ENCODE measurements at places on chromosomes 3 and 15. TPM values are rescaled to one million over a fixed set of nuclear protein-coding genes. Genes with fewer than 3 reads are reported as not detected.
A peak's percentile ranks its signal among the peaks of the same experiment; 100 is the strongest.

GABRR3 gene
- total RNA-seq, result not detected

GRCh38 chr3:86793786-86794185 is 197.2 kb downstream of the VGLL3 start:
- no peak overlapping the region for H3K4me3 ChIP-seq
- no peaks in the 10 kb centered on the region for H3K4me1 ChIP-seq
- no peaks in the 10 kb centered on the region for H3K36me3 ChIP-seq
- H3K27ac ChIP-seq, result peak overlapping the region; percentile 19
- no peaks in the 10 kb centered on the region for H3K27me3 ChIP-seq
- DNase-seq, result no peak

GYG1 gene
- 32.2 TPM for total RNA-seq

CCR3 gene
- not detected for total RNA-seq

- no peak for DNase-seq
- no peak overlapping the region for H3K27ac ChIP-seq
- no peaks in the 10 kb centered on the region for H3K4me1 ChIP-seq
- no peaks in the 10 kb centered on the region for H3K36me3 ChIP-seq
- no peak overlapping the region for H3K4me3 ChIP-seq
- no peaks in the 10 kb centered on the region for H3K27me3 ChIP-seq
Measured at GRCh38 chr3:11932636-11933035, 71.6 kb upstream of the SYN2 start.

- no peak for DNase-seq
- no peaks in the 10 kb centered on the region for H3K4me1 ChIP-seq
- no peaks in the 10 kb centered on the region for H3K27me3 ChIP-seq
- no peaks in the 10 kb centered on the region for H3K36me3 ChIP-seq
Measured at GRCh38 chr3:129068291-129068886, 7.8 kb downstream of the GP9 start.

DNA sequence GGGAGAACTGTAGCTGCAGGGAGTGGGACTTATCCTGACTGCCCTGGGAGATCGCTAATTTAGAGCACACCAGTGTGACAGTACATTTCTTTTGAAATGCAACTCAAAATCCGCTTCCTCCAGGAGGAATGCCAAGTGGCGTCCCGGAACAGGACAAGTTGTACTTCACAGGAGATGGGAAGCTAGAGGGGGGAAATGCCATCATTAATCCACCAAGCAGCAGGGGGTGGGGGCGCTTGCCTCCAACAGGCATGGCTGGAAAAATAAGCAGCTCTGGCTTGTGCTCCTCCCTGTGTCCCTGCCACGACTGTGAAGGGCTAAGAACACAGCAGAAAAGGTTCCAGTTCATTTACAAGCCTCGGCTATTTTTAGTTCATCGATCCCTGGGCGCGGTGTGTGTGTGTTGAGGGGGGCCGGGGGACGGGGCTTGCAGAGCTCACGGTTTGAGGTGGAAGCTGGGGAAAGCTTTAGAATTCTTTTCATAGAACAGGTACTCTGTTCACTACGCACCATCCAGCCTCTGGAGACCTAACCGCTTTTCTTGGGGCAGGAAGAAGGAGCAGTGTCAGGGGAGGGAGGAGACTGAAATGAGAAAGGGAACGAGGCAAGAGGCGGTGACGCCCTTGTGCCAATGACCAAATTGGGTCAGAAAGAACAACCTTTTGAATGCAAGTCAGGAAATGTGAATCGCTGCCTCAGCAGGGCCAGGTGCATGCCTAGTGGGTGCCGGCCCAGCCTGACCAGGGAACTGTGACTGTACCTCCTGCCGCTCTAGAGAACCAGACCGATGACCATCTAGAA is 51.8 kb upstream of the DGKG start:
- H3K4me1 ChIP-seq, result no peaks in the 10 kb centered on the region
- H3K36me3 ChIP-seq, result no peaks in the 10 kb centered on the region
- no peak for DNase-seq
- H3K27me3 ChIP-seq, result no peaks in the 10 kb centered on the region
- H3K4me3 ChIP-seq, result peak overlapping the region; percentile 5
- no peak overlapping the region for H3K27ac ChIP-seq

GOLGA8G gene
- not detected for total RNA-seq

DNA sequence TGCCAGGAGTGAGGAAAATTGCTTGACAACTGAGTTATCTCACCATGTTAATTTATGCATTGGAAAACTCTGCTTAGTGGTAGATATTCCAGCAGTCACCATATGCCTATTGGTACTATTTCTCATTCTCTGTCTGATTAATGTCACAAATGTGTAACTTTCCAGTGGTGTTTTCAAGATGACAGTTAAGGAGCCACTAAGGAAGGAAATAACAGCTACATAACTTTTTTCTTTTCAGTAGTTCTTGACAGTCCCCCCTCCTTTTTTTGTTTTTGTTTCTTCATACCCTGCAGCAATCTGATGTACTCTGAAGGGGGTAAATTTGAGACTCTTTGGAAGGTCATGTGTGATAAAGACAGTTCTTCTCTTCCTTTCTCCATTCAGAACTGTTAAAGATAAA is 13.1 kb downstream of the RASA2 start:
- DNase-seq, result no peak
- H3K27me3 ChIP-seq, result no peaks in the 10 kb centered on the region
- H3K4me3 ChIP-seq, result no peak overlapping the region
- peak overlapping the region; percentile 29 for H3K27ac ChIP-seq

DNA sequence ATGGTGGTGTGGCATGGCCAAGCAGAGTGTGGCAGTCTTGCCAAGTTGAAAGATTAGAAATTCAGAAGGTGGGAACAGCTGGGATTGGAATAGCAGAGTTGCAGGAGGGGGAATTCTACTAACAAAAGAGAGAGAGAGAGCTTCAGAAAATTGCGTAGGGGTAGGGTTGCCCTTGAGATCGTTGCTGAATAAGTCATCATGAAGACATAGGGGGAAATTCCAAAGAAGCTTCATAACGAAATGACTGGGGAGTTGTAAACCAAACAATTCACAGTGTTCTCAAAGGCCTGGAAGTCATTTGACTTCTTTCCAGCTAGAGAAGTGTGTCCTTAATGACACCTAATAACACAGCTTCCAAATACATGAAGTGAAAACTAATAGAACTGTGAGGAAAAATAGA is 26.3 kb upstream of the TIPARP start:
- no peak overlapping the region for H3K27ac ChIP-seq
- no peaks in the 10 kb centered on the region for H3K36me3 ChIP-seq
- no peak overlapping the region for H3K4me3 ChIP-seq
- DNase-seq, result no peak

DNA sequence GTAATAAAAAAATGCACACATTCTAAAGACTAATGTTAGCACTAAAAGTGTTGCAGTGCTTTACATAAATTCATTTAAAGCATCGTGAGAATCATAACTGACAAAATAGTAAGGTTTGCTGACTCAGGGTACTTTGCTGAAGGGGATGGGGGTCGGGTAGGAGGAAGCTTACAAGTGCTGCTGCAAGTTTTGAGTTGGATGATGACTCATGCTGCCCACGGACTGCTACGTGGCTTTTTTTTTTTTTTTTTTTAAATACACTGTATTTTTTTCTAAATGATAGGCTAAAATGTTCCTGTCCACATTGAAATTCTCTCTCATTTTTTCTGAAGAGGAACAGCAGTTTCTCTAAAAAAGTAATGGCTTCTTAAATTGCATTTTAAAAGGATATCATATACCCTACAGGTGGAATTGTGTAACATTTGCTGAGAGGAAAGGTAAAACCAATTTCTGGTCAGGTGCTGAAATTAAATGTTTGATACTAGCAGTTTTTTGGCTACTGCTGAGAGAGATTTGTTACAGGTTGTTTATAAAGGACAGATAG is 2.2 kb downstream of the MAPK6 start:
- no peaks in the 10 kb centered on the region for H3K27me3 ChIP-seq
- peak; percentile 47 for DNase-seq
- no peaks in the 10 kb centered on the region for H3K36me3 ChIP-seq
- peak overlapping the region; percentile 84 for H3K27ac ChIP-seq
- peak overlapping the region; percentile 63 for H3K4me3 ChIP-seq

TRAT1 gene
- 0.29 TPM for total RNA-seq

RNU5B-1 gene
- total RNA-seq, result 26.1 TPM

GRCh38 chr3:182330646-182331045 is 462.7 kb upstream of the ATP11B start:
- H3K4me3 ChIP-seq, result no peak overlapping the region
- no peaks in the 10 kb centered on the region for H3K27me3 ChIP-seq
- no peak for DNase-seq

WDR93 gene
- total RNA-seq, result 0.13 TPM

DNA sequence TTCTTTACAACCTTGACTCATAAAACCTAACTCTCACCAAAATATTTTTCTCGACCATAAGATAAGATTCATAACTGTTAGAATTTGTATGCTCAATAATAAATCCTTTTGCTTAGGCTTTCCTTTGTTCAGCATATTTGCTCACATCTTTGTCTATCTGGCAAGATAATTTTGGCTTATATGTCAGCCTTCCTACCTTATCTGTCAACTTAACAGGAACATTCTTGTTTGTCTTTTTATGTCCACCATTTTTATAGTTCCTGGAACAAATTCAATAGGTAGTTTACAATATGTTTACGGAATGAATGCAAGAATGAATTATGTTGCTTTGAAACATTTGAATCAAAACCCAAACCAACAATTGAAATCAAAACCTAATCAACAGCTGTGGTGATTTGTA is 41.0 kb upstream of the P2RY1 start:
- no peaks in the 10 kb centered on the region for H3K36me3 ChIP-seq
- DNase-seq, result no peak
- no peaks in the 10 kb centered on the region for H3K27me3 ChIP-seq
- H3K4me1 ChIP-seq, result no peaks in the 10 kb centered on the region
- no peak overlapping the region for H3K4me3 ChIP-seq

SOX14 gene
- total RNA-seq, result not detected

- H3K27ac ChIP-seq, result no peak overlapping the region
- no peaks in the 10 kb centered on the region for H3K4me1 ChIP-seq
- DNase-seq, result no peak
- H3K4me3 ChIP-seq, result no peak overlapping the region
Measured at GRCh38 chr3:152389316-152389934, 120.7 kb downstream of the MBNL1 start.

GRCh38 chr15:74264081-74264501 is 28.0 kb downstream of the CCDC33 start:
- H3K4me1 ChIP-seq, result no peaks in the 10 kb centered on the region
- H3K4me3 ChIP-seq, result no peak overlapping the region
- no peak overlapping the region for H3K27ac ChIP-seq
- DNase-seq, result no peak
- H3K36me3 ChIP-seq, result no peaks in the 10 kb centered on the region

CELSR3 gene
- total RNA-seq, result 2.0 TPM

GRCh38 chr15:66288551-66289185 is 4.7 kb upstream of the DIS3L start:
- H3K36me3 ChIP-seq, result no peaks in the 10 kb centered on the region

All from colonic mucosa (tissue), 4 donors.